ENCODE measurements at places on chromosomes 1 and 21.
A peak's percentile ranks its signal among the peaks of the same experiment; 100 is the strongest.

GRCh38 chr1:218394989-218395388 is 49.9 kb downstream of the TGFB2 start:
- DNase-seq = no peak

GRCh38 chr1:245433561-245433960 is 278.8 kb downstream of the KIF26B start:
- DNase-seq = no peak

DNA sequence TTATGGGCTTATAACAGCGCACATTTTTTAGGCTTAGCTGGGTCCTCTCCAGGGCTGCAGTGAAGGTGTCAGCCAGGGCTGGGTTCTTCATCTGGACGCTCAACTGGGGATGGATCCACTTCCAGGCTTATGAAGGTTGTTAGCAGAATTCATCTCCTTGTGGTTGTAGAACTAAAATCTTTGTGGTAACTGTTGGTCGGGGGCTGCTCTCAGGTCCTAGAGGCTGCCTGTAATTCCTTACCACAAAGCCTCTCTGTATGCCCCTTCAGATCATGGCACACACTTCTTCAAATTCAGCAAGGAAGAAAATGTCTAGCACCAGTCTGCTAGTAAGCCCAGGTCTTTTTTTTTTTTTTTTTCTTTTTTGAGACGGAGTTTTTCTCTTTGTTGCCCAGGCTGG is 40.9 kb upstream of the EPS8L3 start:
- DNase-seq = no peak

GRCh38 chr1:78624035-78624434 is 3.8 kb downstream of the IFI44L start:
- no peak for DNase-seq

- no peak for DNase-seq
These were observed 84.5 kb downstream of the CC2D1B start for GRCh38 chr1:52281518-52281917.

GRCh38 chr1:208864366-208864965 is 620.3 kb upstream of the PLXNA2 start:
- DNase-seq = no peak

- DNase-seq = no peak
These were observed 106.4 kb downstream of the RGL1 start for GRCh38 chr1:183911285-183911684.

DNA sequence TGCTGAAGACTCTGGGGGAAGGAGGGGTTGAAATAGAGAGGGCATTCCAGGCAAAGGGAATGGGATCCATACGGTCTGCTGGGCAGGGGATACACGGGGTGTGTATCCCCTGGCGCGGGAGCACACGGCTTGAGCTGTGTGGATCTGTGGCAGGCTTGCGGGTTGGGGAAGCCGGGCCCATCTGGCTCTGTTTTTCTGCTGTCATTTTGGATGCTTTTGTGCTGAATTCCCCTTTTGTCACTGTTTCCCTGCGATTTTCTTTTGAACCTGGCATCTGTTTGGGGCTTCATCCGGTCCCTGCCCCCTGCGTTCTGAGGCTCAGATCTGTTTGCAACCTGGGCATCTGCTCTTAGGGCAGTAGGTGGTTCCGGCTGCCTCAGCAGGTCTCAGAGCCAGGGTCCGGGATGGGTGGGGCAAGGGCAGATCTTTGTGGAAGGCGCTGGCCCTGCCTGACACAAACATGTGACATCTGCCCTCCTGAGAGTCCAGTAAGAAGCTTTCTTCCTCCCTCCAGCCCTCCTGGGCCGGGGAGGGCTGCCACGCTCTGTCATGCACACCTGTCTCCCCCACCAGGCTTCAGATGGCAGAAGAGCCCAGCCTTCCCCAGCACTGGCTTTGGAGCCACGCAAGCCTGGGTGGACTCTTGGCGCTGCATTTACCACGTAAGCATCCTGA is 84.0 kb downstream of the IGSF21 start:
- no peak for DNase-seq

GRCh38 chr21:35940074-35940927 is 120.0 kb downstream of the SETD4 start:
- DNase-seq = peak; percentile 30

DNA sequence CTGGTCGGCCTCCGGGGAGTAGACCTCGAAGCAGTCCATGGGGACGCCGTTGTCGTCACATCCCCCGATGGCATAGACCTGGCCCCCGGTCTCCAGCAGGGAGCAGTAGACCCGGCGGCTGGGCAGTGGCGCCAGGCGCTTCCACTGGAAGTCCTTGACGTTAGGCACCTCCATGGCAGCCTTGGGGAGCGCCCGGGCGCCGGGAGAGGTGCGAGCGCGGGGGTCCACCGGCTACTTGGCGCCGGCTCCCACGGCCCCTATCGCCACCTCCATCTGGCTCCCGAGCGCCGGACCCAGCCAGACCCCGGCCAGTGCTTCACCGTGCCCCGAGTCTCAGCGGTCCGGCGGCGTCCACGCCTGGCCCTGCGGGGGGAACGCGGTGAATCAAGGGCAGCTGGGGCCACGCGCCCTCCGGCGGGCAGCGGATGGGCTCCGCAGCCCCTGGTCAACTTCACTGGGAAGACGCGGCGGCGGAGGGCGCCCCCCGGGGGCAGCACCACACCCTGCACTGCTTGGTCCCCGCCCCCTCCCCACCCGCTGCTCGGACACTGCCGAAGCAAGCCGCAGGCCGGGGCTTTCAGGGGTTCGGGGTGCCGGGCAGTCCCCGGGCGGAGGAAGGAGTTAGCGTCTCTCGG is 13.2 kb downstream of the KLHDC8A start:
- DNase-seq = no peak

DNA sequence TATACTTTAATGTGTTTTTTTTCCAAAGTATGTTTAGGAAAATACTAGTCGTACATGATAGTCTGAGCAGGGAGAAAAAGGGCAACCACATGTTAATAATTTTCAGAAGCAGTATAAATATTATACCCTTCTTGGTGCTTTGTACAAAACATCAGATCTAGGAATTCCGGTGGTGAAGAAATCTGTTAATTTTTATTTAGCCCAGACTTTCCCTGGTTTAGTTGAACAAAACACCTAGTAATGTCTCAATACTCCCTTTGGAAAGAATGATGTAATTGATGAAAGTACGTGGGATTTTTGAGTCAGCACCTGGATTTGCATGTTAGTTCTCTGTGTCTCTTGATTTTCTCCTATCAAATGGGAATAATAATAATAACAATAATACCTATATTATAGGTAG is 38.4 kb upstream of the KCNK2 start:
- DNase-seq = no peak

DNA sequence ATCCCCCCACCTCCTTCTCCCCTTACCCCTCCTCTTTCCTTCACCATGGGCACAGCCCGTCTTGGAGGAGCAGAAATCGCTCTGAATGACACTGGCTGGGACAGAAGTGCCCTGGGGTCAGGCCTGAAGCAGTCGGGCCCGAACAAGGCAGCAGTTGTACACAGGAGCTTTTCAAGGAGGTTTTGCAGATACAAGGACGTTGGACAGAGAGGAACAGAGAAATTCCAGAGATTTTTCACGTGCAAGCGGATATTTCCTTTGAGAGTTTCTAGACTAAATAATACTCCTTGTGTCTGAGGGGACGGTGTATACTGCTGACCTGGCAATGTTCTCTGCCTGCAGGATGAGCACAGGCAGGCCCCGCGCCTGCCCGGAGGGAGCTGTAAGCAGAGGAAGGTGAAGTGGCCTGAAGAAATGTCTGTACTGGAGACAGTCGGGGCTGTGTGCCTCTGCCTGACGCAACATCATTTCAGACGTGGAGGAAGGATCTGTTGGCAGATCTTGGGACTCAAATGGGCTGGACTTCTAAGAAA is 95.3 kb upstream of the SLC25A33 start:
- no peak for DNase-seq

DNA sequence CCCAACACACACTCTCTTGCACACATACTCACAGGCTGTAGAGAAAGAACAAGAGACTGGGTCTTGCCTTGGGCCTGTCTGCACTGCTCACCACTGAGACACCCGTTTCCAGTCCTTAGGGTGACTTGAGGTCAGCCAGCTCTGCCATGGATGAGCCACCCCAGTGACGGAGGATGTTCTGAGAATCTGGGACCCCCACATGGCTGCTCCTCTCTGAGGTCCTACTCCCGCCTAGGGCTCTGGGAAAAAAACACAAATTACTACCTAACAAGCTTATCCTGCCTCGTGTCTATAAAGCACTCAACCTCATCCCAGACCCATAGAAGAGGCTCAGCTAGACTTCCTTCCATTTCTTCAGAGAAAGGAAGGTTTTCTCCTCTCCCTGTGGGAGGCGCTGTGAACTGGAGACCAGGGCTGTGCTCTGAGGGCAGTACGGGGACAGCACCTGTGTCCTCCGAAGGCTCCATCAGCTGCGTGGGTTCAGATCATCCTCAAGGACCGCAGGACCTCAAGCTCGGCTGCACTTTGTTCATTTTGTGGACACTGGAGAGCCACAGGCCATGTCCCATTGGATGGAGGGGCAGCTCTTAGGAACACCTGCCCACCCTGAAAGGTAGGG is 4.3 kb upstream of the CLEC20A start:
- no peak for DNase-seq

DNA sequence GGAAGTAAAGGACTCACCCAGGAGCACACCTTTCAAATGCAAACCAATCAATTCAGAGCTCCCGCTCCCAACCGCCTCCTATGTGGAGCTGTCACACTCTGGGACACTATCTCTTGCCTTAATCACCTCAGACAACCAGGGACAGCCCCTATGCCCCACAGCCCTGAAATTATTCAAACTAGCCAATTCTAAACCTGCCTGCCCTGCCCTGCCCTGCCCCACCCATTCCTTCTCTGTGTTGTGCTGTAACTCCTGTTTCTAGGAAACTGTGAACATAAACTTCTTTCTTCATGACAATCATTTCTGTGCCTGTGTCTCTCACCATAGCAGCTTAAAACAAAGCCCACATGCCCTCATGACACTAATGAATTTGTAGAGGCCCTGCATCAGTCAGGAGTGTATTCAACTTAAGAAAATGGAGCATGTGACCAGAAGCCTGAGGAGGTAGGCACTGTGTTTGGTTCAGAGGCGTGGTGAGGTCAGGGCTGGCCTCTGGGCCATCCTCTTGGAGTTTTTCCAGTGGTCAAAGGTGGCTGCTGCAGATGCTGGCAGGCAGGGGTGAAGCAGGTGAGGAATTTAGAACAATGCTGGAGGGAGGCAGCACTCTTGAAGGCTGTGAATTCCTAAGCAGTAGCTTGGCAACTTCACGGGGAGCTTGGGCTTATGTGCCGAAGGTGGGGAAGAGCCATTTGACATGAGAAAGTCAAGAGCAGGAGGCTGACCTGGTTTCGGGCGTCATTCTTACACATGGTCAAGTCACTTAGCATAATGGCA is 74.5 kb downstream of the RHOU start:
- DNase-seq = no peak

DNA sequence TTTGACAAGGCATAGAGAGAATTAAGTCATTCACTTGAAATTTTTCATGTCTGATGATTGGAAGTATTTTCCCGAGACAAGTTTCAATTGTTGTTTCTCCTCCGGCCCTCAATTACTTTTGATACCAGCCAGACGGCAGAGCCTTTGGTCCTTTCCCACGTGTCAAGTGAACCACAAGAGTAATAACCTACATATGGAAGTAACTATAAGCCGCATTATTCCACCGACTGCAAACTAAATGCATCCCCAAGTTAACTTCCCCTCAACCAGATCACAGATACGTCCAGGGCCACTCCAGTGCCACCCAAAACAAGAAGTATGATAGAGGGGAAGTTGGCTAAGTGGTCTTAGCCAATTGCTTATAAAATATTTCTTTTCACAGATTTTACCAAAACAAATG is 20.2 kb downstream of the COLGALT2 start:
- DNase-seq = no peak

- no peak for DNase-seq
These were observed 5.4 kb downstream of the THAP3 start for GRCh38 chr1:6630027-6630426.

DNA sequence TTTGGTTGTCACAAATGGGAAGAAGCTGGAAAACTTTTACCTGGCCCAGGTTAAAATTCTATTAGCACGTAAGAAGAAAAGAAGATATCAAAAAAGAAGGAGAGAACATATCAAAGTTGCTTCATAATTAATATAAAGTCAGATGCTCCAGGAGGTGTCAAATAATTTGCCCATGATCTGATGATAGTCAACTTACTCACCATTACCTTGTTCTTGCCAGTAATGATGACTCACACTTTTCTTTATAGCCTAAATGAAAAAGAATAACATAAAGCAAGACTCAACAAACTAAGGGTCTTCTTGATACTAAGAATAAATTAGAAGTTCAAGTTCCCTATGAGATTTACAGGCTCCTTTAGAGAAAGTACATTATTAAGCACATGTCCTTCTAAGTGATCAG is 580.4 kb downstream of the TTLL7 start:
- no peak for DNase-seq

GRCh38 chr1:192530254-192530653 is 45.3 kb upstream of the RGS1 start:
- no peak for DNase-seq

- no peak for DNase-seq
These were observed 249.8 kb upstream of the C1orf174 start for GRCh38 chr1:4149831-4150230.

GRCh38 chr1:224106568-224107281 is 7.2 kb upstream of the FBXO28 start:
- no peak for DNase-seq

DNA sequence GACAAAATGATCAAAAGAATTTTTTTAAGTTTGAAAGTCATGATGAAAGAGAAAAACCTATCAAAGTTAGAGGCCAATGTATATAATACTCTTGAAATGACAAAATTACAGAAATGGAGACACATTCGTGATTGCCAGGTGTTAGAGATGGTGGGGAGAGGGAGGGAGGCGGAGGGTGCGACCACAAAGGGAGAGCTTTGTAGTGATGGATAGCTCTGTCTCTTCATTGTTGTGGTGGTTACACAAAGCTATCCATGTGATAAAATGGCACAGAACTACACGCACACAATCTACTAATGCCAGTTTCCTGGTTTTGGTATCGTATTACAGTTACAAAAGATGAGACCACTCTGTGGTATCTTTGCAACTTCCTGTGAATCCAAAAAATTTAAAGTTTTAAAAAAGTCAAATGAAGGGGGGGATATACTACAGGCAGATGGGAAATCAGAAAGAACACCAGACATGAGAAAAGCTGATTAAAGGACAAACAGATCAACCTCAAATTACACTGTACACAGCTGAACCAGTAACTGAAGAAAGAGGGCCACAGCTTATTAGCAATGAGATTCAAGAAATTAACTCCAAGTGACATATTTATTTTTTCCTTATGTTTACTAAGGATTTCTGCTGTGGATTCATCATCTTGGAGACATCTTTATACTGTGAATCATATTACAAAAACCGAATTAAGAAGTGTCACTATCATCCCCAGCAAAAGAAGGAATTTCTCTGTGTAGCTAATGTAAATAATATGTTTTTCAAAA is 199.1 kb downstream of the SLC45A1 start:
- no peak for DNase-seq
